ENCODE measurements at places on chromosomes 5 and 9.

GRCh38 chr5:54719384-54720283 lies 202.1 kb downstream of the SNX18 start:
- DNase-seq = no peak

- DNase-seq = no peak
These were observed 6.2 kb upstream of the CEP120 start for GRCh38 chr5:123429221-123429954.

DNA sequence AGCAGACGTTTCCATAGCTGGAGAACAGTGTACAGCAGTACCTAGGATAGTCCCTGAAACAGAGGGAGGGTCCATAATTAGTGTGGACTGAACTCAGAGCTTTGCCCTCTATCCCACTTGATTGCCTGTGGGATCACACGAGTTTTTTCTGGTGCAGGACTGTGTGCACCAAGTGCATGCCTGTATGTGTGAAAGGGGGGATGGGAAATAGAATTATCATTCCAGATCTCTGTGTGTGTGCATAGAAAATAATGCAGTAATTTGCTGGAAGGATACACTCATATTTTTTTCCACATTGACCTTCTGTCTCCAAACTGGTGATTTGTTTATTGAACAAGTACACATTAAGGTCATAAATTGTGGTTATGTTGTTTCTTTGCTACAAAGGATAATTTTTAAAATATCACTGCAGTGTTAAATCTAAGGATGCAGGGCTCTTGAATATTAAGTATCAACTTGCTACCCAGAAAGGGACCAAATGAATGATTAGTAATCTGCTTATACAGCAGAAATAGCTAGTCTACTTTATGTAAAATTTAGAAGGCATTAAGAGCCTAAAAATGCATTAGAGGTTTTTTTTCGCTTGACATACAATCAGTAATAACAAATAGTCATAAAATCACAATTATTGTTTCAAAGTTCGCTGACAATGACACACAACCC lies 292.9 kb downstream of the CDH18 start:
- DNase-seq = no peak

DNA sequence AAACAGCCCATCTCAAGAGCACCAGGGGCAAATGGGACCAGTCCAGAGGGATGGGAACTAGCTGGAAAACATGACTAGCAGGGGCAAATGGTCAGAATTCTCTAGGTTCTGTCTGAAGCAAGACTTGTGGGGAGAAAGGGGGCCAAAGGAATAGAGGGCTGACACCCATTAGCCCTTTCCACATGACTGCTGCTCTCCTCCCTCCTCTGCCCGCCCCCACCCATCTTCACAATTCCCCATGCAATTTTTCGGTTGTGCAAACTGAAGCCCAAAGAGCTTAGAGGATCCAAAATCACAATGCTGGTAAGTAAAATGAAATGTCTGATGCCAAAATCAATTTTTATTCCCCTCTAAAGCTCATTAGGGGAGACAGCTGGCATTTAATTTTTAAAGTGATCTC lies 207.1 kb downstream of the DCP2 start:
- DNase-seq = no peak
